CD4-positive, alpha-beta T cell treated with Interleukin-2 at 100 ng/mL for 4 hours (primary cell): ENCODE measurements at places on chromosomes 16 and 17.

DNA sequence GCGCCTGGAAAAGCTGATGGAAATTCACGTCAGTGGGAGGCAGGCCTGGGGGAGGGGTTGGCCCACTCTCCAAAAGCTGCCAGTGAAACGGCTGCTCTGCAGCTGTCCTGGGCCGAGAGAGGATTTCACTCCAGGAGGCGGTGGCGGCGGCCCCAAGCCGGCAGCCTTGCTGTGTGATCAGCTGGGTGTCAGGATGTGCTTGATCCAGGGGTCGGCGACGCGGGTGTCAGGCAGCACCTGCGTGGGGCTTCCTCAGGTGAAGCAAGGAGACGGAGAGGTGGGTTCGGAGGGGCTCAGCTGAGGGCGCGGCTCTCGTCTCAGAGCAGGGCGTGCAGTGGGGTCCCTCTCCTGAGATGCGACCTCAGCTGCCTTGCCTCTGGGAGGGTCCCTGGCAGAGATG is 7.0 kb downstream of the CBFA2T3 start:
- DNase-seq, result no peak

DNA sequence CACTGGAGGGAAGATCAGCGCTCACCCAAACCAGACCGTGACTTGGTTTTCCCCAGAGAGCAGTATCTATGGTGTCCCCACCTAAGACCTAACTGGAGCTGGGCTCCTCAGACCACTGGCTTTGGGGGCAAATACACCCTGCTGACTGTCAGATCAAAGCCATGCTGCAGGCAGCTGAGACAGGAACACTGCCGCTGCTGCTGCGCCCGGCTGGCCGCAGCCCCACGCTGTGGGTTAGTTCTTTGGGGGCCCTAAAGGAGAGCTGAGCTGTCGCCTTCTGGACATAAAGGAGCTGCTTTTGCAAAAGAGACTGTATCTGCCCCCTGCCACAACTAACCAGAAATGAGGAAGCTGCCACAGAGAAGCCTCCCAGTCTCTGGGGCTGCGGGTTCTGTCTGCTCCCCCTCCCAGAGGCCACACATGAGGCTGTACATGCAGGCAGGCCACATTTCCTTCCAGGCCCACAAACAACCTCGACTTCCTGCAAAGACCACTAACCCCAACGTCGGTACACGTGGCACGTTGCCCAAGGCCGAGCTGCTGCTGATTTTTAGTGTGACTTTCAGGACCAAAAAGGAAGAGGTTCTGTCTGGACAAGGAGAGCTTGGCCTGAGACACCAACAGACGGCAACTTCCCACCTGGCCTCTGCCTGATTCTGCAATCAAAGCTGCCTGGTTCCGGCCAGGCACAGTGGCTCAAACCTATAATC is 18.2 kb upstream of the ABR start:
- peak; percentile 61 for DNase-seq

- DNase-seq, result no peak
These were observed 29.1 kb downstream of the LDHD start for GRCh38 chr16:75087375-75087979.

DNA sequence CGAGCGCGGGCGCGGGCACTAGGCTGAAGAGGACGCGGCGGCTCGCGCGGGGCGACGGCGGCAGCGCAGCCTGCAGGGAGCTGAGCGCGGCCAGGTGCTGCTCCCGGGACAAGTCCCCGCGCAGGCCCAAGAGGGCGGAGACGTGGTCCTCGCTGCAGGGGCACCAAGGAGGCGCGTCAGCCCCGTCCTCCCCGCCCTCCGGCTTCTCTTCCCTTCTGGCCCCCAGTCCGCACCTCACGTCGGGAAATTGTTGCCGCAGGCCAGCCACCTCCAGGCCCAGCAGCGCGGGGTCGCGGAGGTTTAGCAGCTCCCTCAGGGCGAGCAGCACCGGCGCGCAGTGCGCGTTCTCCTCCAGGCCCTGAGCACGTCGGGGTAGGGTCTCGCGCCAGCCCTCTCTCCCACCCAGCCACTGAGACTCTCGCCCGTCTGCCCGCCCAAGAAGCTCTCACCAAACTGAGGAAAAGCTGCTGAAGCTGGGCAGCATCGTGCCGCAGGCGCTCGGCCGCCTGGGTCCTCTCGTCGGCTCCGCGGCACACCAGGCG is 761 bp upstream of the MATCAP1 start:
- no peak for DNase-seq

GRCh38 chr17:77140878-77141767 is at the start of gene SEC14L1:
SEC14L1 (plus strand) TSS chr17:77140969; CDS start chr17:77143597, 2,628 bp downstream.
- DNase-seq, result peak; percentile 21

- DNase-seq, result no peak
These were observed 2.4 kb downstream of the JPT1 start for GRCh38 chr17:75151930-75152329.

GRCh38 chr16:86630471-86630870 is 52.1 kb downstream of the FOXL1 start:
- DNase-seq, result no peak

GRCh38 chr17:31251105-31251969 is 45.7 kb downstream of the OMG start:
- no peak for DNase-seq

DNA sequence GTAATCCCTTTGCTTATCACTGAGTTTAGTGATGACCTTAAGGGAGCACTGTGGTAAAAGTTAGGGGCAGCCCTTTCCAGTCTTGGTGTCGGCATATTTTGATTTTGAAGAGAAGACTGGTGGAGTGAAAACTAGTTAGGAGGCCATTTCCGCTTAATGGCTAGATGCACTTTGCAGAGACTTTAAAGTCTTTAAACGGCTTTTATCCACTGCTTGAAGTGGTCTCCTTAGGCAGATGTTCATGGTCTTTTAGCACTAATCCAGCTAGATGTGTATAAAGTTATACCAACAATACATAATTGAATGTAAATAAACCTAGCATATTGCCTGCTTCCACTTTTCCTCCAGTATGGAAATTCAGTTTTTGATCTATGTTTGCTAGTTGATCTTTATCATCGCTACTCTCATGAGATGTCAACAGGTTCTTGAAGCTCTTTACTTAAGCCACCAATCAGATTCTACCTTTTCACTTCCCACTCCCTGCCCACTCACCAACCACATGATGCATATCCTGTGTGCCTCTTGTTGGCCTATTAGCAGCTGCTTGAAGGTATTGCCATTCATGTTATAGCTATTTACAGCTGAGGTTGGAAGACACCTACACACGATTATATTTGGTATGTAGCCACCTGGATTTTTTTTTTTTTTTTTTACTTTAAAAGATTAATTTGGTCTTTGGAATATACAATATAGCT is 132.0 kb downstream of the NLK start:
- peak; percentile 14 for DNase-seq

GRCh38 chr16:3645108-3645503 is 9.4 kb upstream of the DNASE1 start:
- no peak for DNase-seq

DNA sequence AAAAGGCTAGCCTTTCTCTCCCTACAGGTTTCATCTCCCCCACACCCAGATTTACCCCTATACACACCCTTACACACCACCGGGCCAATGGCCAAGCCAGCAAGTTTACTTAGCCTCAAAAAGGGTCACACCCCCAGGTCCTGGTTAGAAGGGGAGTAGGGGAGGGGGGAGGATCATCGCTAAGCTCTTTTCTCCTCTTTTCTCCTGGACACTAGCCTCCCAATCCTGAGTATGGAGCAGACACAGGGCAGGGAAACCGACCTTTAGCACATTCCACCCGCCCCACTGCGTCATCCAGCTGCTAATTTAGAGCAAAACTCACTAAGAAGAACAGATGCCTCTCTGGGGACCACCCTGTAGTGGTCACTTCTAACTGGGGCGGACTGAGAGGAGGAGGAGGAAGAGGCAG is 4.4 kb downstream of the ACLY start:
- no peak for DNase-seq

- DNase-seq, result no peak
These were observed 1.1 kb upstream of the GFOD2 start for GRCh38 chr16:67720236-67720635.

- no peak for DNase-seq
These were observed 39.2 kb upstream of the GSE1 start for GRCh38 chr16:85573696-85574641.

DNA sequence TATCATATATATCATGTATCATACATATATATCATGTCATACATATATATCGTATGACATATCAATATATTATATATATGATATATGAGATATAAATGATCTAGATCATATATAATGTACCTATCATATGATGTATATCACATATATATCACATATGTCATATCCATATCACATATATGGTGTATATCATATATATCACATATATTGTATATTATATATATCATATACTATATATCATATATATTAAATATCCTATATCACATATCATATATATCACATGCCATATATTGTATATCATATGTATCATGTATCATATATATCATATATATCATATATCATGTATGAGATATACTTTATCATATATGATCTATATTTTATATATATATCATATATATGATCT is 355.9 kb upstream of the RBFOX1 start:
- DNase-seq, result no peak

DNA sequence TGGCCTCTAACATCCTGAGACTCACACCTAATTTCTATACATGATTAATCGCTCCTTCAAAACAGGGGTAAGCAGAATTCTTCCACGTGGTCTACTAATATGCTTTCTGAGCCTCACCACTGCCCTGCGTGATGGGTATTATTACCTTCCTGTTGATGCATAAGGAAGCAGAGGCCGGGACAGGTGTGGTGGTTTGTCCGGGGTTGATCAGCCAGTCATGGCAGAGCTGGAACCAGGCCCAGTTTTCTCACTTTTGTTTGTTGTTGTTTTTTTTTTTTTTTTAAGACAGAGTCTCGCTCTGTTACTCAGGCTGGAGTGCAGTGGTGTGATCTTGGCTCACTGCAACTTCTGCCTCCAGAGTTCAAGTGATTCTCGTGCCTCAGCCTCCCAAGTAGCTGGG is 31.2 kb downstream of the RNF135 start:
- no peak for DNase-seq

DNA sequence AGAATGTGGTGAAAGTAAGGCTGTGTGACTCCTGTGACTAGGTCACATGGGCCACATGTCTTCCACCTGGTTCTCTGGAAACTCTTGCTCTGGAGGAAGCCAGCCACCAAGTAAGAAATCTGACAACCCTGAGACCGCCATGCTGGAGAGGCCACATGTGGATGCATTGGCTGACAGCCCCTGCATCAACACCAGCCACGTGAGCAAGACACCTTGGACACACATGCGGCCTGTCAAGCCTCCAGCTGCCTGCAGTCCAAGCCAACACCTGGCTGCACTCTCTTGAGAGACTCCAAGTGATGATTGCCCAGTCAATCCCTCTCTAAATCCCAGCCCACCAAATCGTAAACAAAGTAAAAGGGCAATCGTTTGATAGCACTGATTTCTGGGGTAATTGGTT is 112.6 kb downstream of the FOXL1 start:
- no peak for DNase-seq

DNA sequence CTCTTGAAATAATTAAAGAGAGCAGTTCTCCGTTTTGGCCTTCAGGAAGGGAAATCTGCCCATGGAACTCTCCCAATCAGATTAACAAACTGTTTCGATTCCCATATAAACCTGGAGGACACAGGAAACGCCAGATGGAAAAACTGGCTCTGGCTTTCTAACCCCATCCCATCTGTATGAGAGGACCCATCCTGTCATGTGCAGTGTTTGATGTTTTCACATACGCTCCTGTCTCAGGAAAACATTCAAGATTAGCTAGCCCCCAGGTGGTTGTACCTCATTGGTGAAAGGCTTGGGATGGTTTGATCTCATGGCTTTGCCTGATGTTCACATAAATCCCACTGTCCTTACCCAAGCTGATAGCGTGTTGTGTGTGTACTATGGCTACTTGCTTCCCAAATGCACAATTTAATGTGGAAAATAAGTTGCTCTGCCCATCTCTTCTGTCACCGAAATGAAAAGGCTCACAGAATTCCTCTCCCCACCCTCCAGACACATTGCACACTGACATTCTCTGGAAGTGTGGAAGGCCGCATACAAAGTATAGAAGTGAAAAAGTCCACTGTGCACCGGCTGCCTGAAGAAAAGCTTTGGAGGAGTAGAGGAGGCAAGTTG is 18.2 kb upstream of the ERN1 start:
- DNase-seq, result no peak

GRCh38 chr17:14580499-14580898 is 279.6 kb downstream of the HS3ST3B1 start:
- DNase-seq, result no peak

DNA sequence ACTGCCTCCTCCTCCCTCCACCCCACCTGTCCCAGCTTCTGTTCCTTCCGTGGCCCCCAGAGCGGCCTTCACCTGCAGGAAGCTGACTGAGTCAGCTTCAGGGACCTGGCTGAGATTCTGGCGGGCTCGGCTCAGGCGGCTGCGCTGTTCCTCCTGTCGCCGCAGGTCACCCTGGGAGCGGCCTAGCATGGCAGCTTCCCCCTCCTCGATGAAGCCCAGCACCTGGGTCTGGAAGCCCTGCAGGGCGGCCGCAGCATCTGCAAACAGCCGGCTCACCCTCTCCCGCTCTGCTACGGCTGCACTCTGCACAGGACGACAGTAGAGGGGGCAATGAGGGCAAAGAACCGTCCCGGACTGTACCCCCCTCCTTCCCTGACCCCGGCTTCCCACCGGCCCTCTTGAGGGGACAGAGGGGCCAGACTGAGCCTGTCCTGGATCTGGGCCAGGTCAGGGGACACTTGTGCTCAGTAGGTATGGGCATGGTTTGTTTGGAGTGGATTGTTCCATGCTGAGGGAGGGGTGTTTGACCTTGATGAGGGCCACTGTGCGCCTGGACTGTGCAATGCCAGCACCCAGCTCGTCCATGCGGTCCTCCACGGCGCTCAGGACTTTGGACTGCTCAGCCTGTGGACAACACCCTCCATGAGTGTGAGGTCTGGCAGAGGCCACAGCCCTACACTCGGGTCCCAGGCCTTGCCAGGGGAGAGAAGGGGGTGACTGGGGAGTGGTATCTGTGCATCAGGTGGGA is 2.0 kb downstream of the TRIM47 start:
- peak; percentile 86 for DNase-seq

- no peak for DNase-seq
These were observed 13.0 kb downstream of the PCTP start for GRCh38 chr17:55763856-55764255.

DNA sequence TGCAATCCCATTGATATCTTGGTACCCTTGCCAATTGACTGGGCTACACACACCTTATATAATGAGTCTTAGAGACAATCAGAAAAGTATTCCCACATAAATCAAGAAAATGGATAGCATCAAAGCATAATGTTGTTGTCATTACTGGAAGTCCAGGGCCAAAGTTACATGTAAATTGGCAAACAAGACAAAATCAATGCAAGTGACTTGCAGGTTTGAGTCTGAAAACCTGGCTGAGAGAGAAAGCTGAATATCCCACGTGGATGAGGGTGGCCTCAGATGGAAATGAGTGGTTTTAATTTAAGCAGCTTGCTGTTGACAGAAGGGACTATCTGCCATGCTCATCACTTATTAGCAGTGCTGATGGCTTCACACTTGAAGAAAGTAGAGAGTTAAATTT is 324.0 kb upstream of the MON1B start:
- DNase-seq, result no peak
